ENCODE measurements at places on chromosomes 6 and 20. TPM values are rescaled to one million over a fixed set of nuclear protein-coding genes. Genes with fewer than 3 reads are reported as not detected.

DNA sequence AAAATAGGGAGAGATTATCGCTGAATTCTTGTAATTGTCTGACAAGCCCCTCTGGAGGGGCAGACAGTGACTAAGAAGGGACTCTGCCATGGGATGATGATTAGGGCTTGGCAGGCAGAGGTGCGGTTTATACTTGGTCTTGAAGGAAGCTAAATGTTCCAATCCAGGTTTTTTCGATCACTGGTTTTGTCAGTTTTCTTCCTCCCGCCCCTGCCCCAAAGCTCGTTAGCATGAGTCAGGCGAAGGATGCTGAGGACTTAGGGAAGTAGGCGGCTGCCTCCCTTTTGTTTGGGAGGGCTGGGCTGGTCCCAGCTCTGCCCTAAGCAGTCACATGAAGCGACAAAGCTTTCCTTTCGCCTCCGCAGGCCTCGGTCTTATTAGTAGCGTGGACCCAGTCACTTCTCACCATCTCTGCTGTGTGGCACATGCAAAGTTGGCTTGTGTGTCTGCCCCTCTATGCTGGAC is 314.2 kb downstream of the CDC5L start:
- no peaks in the 10 kb centered on the region for H3K36me3 ChIP-seq
- H3K4me1 ChIP-seq, result no peaks in the 10 kb centered on the region
- no peak overlapping the region for H3K4me3 ChIP-seq

DNA sequence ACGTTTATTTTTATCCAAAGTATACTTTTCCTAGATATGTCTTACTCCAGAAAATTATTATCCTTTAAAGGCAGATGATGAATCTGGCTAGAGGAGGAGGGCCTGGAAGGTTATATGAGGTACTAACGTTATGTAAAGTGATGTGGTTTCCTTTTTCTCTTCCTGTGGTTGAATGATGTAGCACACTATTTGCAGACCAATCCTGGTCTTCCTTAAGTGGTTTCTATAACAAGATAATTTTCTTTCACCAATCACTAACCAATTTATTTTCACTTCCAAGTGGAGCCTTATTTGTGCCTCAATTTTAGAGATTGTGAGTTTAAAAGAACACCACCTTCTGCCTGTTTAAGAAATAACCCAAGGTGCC is 154.6 kb upstream of the SOX4 start:
- H3K4me1 ChIP-seq, result peaks cover 19% of the 10 kb centered on the region
- peak overlapping the region; percentile 47 for H3K27ac ChIP-seq
- no peaks in the 10 kb centered on the region for H3K36me3 ChIP-seq
- H3K27me3 ChIP-seq, result no peaks in the 10 kb centered on the region

Gene OLIG3
- not detected for total RNA-seq

DNA sequence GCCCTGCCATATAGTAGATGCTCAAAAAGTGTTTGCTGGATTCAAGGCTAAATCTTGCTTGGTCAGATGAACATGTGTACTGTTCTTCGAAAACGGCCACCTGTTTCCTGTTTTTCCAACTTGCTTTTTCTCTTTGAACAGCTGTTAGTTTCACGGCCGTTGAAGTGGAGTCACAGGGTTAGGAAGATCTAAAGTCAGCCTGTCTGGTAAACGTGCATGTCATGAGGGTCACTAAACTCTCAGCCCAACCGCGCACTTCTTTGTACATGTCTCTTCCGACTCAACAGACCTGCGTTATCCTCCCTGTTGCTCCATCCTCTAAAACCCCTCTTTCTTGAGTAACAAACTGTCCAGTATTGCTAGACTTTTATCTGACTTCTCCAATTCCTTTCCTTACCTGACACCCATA is 93.2 kb upstream of the MAN1A1 start:
- peak; percentile 16 for DNase-seq
- H3K4me1 ChIP-seq, result no peaks in the 10 kb centered on the region
- no peak overlapping the region for H3K4me3 ChIP-seq
- no peaks in the 10 kb centered on the region for H3K36me3 ChIP-seq
- H3K27me3 ChIP-seq, result no peaks in the 10 kb centered on the region
- H3K27ac ChIP-seq, result no peak overlapping the region

- no peak overlapping the region for H3K27ac ChIP-seq
- no peaks in the 10 kb centered on the region for H3K36me3 ChIP-seq
- no peak overlapping the region for H3K4me3 ChIP-seq
- H3K4me1 ChIP-seq, result peaks cover 3% of the 10 kb centered on the region
- DNase-seq, result no peak
Observed at GRCh38 chr6:117624869-117625481, 22.7 kb upstream of the GOPC start.

Data from gastrocnemius medialis (tissue), 4 donors.